ENCODE measurements at places on chromosomes 16 and 17.

GRCh38 chr16:48497932-48498768 is 111.8 kb downstream of the N4BP1 start:
- DNase-seq, result no peak

GRCh38 chr17:2904135-2904534 is 107.9 kb downstream of the RAP1GAP2 start:
- no peak for DNase-seq

DNA sequence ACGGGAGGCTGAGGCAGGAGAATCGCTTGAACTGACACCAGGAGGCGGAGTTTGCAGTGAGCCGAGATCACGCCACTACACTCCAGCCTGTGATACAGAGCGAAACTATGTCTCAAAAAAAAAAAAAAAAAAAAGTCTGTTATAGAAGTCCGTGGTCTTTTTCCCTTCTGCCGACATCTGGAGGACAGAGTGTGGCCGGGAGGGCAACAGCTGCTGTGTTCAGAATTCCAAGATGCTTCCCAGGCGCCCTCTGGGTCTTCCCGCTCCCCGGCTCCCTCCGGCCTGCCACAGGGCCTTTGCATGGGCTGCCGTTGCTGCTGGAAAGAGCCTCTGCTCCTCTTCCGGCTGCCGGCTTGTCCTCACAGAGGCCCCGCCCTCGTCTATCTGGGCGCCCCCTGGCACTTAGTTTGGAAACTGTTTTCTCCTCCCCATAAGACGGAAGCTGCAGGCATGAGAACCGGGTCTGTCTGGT is 2.4 kb upstream of the CACNA1H start:
- DNase-seq, result no peak

DNA sequence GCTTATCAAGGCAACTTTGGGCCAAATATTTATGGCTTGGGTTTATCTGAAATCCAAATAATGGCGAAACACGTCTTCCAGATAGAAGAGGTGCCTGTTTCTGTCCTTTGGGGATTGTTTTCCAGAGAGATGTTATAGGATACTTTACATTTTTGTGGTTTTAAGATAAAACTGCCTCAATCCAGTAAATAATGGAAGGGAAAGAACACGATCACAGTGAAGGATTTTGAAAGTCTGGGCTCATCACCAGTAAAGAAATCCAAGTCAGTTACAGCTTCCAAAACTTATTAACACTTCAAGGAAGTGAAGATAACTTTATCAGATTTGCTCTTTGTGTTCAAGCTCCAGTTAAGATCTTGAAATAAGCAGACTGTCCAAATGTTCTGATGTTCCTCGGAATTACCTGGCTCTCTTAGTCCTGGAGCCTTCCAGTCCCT is 30.1 kb downstream of the DNAH2 start:
- DNase-seq, result no peak

DNA sequence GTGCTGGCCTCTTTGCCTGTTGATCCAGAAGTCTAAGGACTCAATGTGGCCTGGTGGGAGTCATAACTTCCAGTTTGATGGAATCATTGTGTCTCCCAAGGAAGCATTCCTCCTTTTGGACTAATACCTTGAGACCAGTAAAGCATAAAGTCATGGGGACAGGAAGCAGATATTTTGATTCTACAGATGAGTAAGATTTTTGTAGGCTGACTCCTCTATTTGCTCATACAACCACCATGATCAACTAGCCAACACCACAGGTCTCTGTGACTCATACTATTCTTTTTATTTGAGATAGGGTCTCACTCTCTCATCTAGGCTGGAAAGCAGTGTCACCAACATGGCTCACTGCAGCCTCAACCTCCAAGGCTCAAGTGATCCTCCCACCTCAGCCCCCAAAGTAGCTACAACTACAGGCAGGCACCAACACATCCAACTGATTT is 6.2 kb downstream of the MT2A start:
- no peak for DNase-seq

- DNase-seq, result no peak
Measured at GRCh38 chr17:76528528-76529223, 8.8 kb downstream of the CYGB start.

DNA sequence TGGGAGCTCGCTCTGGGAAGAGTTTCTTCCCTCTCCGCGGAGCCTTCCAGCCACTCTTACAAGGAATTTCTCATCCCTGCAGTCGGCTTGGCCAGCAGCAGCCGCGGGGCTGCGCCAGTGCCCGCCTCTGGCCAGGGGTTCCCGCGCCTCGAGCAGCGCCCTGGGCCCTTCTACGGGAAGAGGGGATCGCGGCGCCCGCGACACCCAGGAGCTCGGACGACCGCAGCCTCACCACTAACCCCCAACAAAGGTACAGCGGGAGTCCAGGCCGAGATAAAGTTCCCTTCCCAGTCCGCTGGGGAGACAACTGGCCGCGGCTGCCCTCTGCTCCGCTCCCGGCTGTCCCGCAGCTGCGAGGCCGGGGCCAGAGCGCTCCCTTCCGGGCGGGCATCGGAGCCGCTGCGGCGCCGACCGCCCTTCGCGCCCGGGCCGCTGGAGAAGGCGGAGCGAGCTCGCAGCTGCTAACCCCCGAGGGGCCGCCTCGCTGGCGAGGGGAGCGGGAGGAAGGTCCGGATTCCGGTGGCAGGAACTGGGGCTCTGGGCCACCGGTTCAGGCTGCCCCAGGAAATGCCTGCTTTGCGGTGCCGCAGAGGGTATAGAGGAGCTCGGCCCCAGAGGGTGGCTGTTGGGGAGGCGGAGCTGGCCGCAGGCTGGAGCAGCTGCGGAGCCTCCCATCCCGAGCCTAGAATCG is 3.6 kb upstream of the HS3ST3B1 start:
- DNase-seq, result no peak

GRCh38 chr16:14423344-14423743 is 206.7 kb downstream of the PARN start:
- DNase-seq, result no peak

- no peak for DNase-seq
Measured at GRCh38 chr16:66292241-66292935, 74.1 kb upstream of the CDH5 start.

GRCh38 chr16:85361441-85362118 is 249.3 kb upstream of the CIBAR2 start:
- no peak for DNase-seq

Data from Panc1 (cell line).